Activated T-helper 9 cell treated with anti-CD3 and anti-CD28 coated beads, Interleukin-2, amount 50 U/mL, for 16 hours (primary cell): ENCODE measurements at places on chromosomes 1 and 21.

GRCh38 chr1:36857754-36858153, 176.6 kb downstream of the GRIK3 start:
- no peak for DNase-seq

DNA sequence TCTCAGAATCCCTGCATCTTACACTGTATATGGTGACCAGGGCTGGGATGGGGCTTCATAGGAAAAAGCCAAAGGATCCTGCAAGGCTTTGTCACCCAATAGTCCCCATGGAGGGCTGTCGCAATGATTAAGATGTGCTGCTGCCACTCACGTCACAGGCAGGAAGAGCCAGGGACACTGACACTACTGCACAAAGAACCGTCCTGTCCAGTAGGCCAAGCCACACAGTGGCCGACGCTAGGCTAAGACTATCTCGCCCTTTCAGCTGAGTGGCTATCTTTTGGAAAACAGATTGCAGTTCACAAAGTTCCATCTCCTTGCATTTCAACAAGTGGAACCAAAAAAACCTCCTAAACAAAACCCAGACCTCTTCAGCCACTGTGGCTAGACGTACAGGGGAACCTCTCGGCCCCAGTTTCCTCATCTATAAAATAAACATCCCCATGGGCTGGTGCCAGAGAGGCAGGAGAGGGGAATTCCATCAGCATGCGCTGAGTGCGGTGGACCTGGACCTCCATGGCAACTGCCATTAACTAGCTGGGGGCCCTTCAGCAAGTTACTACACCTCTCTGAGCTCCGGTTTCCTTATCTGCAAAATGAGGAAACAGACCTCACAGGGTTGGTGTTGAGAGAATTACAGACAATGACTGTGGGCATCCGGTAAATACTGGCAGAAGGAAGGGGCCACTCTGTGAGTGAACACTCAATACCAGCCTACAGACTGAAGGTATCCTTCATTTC, 8.7 kb downstream of the CAPZB start:
- DNase-seq: no peak

DNA sequence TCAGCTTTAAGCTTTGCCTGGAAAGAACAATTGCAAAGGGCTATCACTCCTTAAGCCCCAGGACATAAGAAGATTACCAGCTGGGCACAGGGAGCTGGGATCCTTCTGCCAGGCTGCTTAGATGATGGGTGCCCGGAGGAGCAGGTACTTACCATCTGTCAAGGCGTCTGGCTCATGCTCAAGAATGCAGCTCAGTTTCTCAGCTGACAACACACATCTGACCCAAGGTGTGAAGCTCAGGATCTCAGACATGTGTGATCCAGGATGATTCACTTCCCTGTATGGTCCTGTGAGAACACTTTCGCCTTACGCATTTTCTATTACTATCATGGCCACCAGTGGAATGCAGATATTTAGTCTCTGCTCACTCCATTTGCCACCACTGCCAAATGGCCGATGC, 14.7 kb upstream of the DISC1 start:
- DNase-seq: no peak

DNA sequence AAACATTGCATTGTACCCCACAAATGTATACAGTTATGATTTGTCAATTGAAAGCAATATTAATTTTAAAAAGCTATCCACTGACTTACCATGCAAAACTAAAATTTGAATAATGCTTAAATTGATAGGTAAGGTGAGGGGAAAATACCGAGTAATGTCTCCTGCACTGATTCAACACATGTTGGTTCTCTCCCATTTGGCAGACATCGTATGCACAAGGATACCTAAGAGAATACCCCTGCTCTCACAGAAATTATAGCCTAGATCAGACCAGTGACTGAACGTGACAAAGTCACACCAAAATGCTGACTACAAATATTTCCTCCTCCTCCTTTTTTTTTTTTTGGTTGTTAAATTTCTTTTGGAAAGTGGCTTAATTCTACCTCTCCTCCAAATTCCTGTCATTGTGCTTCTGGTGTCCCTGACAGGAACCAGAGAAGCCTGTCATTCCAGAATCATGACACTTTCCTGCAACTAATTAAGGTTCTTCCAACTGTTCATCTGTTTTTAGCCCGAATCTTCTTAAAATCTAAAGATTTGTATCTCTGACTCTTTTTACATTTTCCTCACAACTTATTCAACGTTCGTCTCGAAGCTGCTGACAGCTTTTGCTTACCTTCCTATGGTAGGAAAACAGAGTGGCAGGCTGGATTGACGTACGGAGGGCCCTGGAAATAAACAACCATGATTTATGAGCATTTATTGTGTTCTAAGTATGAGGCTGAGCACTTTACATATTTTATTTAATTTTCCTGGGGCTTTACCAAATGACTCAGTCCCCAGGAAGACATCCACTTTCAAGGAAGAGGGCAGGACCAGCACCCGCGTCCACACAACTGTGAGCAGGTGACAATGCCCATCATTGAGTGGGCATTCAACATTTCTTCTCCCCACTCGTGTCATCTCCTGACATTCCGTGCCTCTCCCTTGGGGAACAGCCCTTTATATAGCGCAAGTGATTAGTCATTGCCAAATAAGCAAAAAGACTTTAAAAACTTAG, 57.9 kb upstream of the KCNE2 start:
- no peak for DNase-seq

DNA sequence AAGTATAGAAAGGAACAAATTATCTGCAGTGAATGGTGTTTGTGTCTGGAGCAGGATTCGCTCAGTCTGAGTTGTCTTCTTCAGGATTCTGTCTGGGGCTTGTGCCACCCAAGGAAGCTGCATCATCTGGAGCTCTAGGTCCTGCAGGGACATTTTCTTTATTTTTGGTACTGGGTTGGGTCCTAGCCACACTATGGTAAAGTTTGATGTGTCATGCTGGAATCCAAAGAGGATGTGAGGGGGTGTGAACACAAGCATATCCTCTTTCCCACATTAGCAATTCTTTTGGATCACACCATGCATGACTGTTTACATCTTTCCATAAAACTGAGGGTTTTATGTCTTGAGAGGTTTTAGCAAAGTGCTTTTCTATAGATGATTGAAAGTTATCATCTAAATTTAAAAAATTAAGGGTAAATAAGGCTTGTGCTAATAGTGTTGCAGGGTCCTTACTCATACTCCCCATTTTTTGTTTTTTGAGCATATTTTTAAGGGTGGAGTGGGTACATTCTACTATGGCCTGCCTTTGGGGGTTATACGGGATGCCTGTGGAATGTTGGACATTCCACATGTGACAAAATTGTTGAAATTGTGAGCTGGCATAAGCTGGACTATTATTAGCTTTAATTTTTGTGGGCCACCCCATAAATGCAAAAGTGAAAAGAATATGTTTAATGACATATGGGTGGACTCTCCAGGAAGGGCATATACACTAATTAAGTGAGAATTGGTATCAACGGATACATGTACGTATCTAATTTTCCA, 152.0 kb upstream of the HMCN1 start:
- no peak for DNase-seq

GRCh38 chr1:110309139-110309538, 30.0 kb upstream of the RBM15 start:
- no peak for DNase-seq

DNA sequence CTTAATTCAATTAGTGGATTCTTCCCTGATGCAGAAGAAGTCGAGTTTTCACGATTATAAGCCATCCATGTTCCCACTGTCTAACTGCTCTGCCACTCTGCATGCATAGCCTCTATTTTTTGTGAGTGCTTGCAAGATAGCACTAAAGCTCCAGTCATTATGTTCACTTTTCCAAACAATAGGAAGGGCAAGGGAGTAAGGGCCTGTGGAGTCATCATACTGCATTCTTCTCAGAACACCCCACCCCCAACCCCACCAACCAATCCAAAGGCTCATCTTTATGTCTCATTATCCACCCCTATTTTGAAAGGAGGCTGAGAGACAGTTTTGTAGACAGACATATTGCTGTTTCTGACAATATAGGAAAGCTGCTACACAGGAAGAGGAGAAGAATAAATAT, 471.7 kb upstream of the ADGRL2 start:
- DNase-seq: no peak

GRCh38 chr1:211259638-211260126, 516 bp downstream of the RCOR3 start:
- DNase-seq: peak; percentile 45

DNA sequence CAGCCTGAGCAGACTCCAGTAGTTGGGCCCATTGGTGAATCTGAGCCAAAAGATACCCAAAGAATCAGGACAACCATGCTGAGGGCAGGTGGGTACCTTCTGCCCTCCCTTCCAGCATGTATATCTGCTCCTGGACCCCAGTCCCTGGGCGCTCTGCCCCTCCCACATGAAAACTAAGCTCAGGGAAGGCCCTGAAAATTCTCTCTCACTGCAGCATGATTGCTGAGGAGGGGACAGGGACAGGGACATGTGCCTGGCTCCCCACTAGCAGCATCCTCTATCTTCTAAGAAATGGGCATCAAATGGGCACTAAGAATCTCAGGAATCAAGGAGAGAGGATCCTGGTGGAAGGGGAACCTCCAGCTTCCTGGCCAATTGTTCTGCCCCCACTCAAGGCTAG, 446.0 kb downstream of the MATN1 start:
- no peak for DNase-seq

DNA sequence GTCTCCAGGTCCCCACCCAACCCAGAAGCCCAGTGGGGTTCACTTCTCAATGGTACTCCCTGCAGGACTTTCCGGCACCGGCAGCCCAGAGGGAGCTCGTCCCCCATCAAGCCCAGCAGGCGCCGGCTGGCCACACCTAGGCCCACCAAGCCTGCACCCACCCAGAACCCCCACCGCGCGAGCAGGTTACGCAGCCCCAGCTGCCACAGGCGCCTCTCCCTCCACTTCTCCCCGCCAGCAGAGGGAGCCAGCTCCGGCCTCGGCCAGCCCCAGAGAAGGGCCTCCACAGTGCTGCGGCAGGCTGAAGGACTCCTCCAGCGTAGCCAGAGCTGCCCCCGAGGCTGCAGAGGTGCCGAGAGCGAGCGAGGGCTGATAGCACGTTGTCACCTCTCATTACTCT, 722.3 kb downstream of the PLA2G4A start:
- no peak for DNase-seq

DNA sequence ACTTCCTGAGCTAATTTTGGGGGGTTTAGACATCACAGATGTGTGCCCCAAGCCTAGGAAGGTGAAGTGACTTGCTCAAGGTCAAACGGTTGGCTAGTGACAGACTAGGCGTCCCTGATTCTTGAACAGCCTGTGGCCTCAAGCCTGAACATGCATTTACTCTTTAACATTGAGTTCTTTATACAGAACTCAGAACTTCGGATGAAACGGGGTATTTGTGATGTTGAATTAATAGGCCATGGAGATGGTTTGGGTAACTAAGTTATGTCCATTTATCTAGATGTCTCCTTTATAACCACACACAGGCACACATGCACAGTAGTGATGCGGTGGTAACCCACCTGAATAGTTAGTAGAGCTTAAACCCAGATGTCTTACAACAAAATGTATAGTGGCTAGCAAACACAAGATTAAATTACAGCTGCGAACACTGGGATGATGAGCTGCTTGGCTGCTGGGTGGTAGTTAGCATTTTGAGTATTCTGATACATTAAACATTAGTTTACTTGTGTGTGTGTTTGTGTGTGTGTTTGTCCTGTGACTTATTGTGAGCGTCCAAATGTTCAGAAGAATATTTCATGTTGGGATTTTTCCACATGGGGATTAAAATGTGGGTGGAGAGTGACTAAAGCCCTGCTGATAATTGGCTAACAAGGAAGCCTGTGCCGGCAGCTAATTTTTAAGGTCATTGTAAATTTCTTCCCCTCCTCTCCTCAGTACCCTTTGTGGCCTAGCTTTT, 2.3 kb downstream of the ATP1A1 start:
- DNase-seq: no peak

DNA sequence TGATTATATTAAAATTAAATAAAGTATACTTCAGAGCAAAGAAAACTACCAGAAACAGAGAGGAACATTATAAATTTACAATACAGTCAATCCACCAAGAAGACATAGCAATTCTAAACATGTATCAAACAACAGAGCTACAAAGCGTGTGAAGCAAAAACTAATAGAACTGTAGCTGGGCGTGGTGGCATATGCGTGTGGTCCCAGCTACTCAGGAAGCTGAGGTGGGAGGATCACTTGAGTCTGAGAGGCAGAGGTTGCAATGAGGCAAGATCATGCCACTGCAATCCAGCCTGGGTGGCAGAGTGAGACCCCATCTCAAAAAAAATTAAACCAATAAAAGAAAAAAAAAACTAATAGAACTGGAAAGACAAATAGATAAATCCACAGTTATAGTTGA, 12.3 kb downstream of the CCDC185 start:
- no peak for DNase-seq

- DNase-seq: no peak
Measured at GRCh38 chr1:34831721-34832246, 27.8 kb downstream of the SMIM12 start.

DNA sequence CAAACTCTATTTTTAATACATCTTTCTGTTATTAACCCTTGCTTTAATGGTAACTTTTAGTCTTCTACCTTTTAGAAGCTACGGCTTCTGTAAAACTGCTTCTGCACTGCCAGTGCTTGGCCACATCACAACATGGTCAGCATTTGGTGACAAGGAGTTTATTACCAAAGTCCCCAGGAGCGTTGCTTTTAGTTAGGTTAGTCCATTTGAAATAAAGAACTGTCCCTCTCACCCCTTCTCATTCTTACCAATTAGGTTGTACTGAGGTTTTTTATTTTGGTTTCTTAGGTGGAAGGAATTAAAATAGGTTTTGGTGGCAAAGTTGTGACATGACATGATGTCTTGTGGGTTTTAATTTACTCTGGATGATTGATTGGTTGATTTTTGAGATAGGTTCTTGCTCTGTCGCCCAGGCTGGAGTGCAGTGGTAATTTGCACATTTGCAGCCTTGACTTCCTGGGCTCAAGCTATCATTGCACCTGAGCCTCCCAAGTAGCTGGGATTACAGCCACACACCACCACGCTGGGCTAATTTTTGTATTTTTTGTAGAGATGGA, 39.2 kb downstream of the SPEN start:
- no peak for DNase-seq

GRCh38 chr1:219574484-219575087, 38.3 kb downstream of the ZC3H11B start:
- DNase-seq: no peak

DNA sequence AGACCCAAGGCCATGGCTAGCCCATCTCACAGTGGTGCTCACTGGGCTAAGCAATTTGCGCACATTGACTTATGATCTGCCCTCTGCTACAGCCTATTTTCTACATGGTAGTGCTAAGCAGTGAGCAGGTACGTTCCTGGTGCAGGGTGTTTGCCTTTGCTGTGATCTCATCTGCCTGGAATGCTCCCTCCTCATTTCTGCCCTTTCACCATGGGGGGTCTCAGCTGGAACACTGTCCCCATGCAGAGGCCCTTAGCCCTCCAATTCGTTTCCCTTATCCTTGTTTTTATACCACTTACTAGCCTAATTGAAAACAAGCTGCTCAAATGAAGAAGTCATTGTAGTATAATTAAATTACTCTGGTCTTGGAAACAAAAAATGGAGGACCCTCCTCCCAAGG, 2.0 kb upstream of the B3GALT5 start:
- no peak for DNase-seq
